ENCODE measurements at places on chromosomes 7 and 10.

DNA sequence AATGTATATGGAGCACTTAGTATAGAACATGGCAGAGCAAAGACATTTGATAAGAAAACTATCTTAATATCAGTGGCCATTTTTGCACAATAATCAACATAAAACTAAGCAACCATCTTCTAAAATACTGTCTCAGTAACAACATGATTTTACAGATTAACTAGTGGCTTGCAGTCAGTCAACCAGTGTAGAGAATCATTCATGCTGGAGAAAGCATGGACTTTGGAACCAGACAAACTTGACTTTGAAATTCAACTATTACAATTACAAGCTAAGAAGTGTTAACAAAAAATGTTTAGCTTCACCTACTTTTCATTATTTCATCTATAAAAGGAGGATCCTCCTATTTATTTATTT, 27.7 kb downstream of the CUBN start:
- no peak for DNase-seq

DNA sequence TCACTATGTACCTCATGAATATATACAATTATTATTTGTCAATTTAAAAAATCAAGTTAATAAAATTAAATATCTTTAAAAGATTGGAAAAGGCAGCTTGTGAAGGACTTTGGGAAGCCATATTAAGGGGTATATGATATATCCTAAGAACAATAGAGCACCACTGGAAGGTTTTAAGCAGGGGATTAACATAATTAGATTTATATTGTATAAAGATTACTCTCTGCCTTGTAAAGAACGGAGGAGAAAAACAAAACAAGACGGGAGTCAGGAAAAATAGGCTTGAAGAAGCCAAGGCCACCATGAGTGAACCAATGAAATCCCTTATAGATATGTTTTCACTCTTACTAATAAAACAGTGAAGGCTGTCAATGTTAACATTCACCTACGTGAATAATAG, 11.1 kb upstream of the CNNM1 start:
- DNase-seq: no peak

DNA sequence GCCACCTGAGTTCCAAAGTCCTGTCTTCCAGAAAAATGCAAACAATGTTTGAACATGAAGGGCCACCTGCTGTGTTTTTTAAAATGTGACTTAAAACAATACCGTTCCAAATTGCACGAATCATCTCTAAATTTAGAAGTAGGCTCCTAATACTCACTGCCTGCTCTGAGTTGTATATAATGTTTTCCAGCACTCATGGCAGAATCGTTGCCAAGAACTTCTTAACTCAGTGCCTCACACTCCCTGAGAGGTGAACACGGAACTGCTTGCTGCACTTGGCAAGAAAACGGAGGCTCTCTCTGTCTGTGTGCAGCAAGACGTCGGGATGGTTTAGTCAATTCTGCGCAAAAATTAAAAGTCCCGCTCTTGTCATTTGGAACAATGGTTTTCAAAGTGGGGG, 757.3 kb upstream of the AUTS2 start:
- DNase-seq: no peak

DNA sequence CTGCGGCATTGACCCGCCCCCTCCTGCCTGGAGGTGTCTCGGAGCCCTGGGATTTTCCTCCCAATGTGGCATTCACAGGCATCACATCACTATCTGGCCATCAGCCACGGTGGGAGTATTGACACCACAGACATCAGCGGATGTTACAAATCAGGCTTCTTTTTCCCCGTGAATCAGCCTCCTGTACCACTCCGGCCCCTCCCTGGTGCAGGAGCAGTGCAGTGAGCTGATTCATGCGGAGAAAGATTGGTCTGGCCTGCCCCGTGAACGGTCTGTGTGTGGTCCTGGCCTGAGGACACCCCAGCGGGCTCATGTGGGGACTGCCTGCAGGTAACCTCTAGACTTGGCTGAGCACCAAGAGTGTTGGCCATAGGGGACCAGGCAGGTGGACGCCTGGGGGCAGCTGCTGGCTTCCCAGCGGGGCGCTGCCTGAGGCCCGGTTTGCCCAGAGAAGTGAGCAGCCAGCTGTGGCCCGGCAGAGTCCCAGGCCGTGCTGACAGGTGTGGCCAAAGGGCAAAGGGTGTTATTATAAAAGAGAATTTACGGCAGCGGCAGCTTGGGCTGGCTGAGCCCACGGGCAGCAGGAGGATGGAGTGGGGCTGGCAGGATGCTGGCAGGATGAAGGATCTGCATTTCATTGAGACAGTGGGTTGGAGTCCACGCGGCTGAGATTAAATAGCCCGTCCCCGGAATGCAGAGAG, 32.1 kb upstream of the GNA12 start:
- DNase-seq: no peak

DNA sequence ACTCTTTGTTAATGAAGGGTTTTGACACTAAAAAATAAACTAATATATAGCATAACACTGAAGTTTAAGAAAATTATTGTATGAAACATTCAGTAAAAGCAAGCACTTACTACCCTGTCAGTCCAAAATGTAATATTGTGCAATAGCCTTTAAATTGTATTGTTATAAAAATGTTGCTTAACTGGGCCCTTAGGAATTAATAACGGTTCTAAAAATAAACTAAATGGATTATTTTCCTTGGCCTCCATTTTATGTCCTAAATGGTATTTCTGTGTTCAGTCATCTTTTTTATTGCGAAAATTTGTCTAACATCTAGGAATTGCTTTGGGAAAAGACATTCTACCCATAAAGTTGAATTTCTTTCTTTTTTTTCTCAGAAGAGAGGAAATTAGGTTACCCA, 49.0 kb upstream of the ABI1 start:
- no peak for DNase-seq

- no peak for DNase-seq
Measured at GRCh38 chr7:26372704-26373103, 81.0 kb downstream of the SNX10 start.

DNA sequence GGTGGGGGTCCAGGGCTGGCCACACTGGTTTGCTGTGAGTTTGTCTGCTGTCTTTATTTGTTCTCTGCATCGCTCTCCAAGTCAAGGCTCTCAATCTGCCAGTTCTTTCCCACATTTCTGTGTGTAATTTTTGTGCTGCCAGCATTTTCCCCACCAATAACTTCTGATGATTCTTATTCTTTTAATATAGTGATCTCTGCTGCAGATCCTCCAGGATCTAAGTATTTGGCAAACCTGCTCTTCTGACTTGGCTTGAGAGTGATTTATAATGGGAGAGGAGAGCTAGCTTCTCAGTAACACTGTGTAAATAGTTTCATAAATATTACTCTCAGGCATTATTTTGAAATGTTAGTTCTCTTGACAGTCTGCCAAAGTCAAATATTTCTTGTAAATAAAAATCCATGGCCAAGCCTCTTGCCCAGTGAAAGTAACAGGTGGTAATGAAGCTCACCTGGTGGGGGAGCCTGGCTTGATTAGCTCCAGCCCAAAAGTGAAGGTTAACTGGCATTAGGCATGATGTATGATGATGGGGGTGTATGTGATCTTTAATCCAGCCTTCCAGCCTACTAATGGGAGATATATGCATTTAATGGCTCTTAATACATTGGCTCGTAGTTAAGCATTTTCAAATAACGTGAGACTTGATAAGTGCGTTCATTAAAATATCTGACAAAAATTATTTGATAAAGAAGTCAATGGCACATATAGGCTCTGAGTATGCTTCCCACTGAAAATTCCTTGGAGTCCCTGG, 1055.9 kb downstream of the KCNMA1 start:
- no peak for DNase-seq

DNA sequence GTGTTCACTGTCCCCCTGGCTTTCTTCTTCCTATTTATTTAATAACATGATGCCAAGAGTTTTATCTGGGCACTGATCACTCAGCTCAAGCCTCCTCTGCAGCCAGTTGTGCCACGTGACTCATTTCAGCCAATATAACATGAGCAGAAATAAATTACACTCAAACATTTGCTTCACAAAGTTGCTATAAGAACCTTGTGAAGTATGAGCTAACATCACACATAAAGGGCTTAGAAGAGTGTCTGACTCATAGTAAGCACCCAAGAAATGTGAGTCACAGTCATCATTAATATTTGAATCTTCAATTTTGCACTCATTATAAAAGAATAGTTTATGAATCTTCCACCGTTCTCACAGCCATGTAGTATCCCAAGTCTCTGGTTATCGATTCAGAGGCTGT, 414.6 kb upstream of the NPVF start:
- no peak for DNase-seq

GRCh38 chr7:125412890-125413665, 483.5 kb upstream of the POT1 start:
- no peak for DNase-seq

DNA sequence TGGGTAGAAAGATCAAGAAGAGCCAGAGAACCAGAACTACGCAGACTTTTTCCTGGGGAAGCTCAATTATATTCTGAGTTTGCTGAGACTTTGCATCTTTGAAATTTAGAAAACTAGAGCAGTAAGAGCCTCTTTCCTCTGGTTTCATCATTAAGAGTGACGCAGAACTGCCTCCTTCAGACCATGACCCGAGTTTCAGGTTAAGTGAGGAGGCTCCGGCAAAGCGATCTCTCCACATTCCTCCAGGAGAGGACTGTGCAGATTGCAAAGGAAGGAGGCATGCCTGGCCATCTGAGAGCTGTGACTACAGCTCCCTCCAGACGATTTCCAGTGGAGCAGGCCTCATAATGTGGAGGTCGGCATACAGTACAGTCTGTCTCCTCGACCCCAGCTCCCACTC, 115.8 kb upstream of the LANCL2 start:
- no peak for DNase-seq

GRCh38 chr7:2425749-2426148, 22.3 kb downstream of the CHST12 start:
- no peak for DNase-seq

All from KG1 (cell line).